ENCODE measurements at places on chromosomes 16 and 17. TPM values are rescaled to one million over a fixed set of nuclear protein-coding genes. Genes with fewer than 3 reads are reported as not detected.

The XAF1 gene
- total RNA-seq: not detected

GRCh38 chr17:81806461-81807209 lies 2.7 kb downstream of the GCGR start:
- no peak for DNase-seq

The SLC9A5 gene
- total RNA-seq: 4.4 TPM

DNA sequence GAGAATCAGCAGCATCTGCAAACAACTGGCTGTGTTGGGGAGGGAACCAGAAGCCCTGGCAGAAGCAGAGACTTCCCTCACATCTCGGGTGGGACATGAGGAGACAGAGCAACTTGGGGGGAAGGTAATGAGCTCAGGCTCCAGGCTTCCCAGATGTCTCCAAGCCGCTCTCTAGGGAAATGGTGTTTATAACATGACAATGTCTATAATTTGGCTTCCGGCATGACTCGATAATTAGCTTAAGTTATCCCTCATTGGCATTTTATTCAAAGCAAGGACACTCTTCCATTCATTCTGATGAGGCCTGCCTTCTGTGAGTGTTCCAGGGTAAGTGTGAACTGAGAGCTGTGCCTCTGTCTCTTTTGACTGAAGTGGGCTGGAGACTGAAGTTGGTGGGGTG lies 14.7 kb upstream of the MLLT6 start:
- DNase-seq: no peak

GRCh38 chr16:57128771-57129389 lies 36.5 kb downstream of the CPNE2 start:
- no peak for DNase-seq

Data from neural crest cell (in vitro differentiated cells).